Left ventricle myocardium inferior (tissue), 1 donor: ENCODE measurements at places on chromosomes 2 and 18.

DNA sequence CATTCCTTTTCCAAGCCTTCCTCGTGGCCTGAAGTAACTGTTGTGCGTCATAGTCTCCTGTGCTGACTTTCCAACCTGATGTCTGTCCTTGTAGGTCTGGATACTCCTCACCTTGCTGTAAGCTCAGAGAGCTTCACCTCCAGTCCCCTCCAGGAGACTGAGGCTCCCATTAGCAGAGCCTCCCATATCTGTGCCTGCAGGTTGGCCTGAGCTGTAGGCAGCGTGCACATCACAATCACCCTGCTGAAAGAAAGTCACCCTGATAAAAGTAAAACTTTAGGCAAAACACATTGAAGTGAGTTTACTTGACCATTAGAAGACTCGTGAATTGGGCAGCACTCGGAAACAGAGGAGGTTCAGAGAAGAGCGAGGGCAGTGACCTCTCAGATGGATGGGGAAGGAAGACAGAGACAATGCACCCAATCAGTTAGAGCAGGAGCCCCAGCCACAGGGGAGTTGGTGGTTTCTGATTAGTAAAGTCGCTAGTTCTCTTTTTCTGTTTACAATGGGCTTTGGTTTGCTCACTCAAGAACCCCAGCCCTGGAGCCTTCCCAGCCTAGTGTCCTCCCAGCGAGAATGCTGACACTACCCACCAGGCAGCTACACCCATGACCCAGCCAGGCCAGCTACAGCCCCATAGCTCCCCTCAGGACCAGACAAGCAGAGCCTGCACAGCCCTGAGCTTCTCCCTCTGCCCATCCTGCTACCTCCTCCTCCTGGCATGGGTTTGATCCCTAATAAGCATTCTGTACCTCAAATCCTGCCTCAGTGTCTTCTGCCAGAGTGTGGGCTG is 12.1 kb upstream of the TPO start:
- DNase-seq, result no peak

DNA sequence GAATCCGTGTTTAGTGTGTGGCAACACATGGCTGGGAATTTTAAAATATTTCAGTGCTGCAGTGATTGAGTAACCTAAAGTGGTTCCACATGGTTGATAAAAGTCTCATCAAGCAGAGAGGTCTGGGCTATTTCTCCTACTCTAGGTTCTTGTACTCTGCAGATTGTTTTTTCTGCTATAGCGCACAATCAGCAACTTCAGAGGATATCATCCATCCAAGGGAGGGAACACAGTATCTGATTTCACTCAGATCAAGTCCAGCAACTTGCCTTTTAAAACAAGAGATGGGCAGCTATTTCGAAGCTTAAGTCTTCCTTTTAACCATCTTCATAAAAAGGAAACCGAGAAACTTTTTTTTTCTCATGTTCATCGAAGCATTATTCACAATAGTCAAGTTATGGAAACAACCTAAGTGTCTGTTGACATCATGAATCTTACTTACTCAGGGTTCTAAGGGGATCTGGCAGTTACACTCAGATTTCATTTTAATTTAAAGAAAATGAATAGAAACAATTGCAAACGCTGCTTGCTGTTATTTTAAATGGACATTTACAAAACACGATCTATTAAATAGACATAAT is 172.7 kb upstream of the TRIB2 start:
- DNase-seq, result no peak

GRCh38 chr18:49845629-49846360 is 32.5 kb upstream of the ACAA2 start:
- no peak for DNase-seq

DNA sequence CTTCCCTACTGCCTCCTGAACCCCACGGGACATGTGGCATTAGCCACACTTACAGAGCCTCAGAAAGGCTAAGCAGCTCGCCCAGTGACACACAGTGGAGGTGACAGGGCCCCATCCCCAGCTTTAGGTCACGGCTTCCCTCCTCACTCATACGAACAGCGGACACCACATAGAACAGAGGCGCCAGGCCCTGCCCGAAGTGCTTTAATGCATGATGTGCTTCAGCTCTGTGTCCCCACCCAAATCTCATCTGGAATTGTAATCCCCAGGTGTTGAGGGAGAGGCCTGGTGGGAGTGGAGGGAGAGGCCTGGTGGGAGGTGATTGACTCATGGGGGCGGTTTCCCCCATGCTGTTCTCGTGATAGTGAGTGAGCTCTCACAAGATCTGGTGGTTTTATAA is 135.3 kb downstream of the PTGR3 start:
- DNase-seq, result no peak

DNA sequence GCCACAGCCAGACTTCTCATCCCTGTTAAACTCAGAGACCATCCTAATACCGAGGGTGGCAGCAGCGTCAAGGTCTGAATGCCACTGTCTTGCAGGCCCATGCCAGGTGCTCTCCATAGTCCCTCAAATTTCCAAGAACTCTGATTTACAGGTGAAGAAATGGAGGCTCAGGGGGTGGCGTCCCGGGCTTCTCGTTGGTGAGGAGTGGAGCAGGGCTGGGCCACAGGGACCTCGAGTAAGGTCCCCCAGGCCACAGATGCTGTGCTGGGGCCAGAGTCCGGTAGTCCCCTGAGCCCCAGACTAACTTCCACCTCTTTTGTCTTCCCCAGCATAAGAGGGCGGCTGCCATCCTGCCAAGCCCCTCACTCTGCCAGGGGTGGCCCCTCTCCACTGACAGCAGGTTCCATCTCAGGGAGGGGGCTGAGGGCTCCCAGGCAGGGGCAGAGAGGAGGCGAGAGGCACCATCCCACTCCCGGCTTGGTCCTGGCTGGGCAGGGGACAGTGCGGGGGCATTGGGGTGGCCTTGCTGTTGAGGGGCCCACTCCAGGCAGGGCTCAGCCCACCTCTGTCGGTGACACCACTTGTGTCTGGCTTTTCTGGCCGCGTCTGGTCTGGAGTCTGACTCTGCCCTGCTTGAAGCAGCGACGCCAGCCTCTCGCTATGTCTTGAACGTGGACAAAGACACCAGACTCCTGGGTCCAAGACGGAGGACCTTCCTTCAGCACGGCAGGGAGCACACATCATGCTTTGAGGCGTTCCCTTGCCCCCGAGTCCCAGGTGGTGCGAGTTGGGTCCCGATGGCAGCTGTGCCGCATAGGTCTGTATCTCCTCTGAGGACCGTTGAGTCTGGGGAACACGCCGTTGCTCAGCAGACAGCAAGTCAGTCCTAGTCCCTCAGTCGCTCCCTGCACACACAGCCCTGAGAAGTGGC is 15.9 kb upstream of the KLHL30 start:
- no peak for DNase-seq

DNA sequence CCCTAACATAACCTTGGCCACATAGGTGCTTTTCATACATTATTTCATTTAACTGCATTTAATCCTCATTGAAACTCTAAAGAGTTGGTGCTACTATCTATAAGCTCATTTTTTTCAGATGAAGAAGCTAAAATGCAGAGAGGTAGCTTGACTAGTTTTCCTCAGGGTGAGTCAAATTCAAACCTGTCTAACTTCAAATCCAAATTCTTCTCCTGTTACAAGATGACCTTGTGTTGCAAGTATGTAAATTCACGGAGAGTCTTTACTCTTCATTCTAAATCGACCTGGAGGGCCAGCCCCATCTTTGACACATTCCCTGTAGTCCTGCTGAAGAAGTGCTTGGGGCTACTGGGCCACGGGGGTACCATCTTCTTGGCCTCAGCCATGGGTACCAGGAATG is 8.2 kb upstream of the SETBP1 start:
- DNase-seq, result no peak

DNA sequence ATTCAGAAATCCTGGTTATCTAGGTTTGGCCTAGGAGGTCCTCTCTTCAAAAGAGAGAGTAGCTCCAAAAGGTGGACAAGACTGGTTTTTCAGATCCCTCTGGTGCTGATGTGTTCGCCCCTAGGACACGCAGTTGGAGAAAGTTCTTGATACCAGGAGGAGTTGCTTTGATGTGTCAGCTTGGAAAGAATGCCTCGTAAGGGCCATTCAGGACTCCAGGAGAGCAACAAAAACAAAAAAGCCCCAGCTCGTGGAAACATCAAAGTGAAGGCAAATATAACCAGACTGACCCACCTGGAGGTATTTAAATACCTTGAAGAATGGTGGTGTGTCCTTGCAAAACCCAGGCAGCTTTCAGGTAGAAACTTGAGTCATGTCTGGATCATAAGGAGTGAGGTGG is 12.5 kb upstream of the LBH start:
- DNase-seq, result no peak
